D721Med (cell line): ENCODE measurements at places on chromosomes 16 and 17.

GRCh38 chr17:73823684-73824083 lies 179.4 kb upstream of the SDK2 start:
- DNase-seq, result no peak

DNA sequence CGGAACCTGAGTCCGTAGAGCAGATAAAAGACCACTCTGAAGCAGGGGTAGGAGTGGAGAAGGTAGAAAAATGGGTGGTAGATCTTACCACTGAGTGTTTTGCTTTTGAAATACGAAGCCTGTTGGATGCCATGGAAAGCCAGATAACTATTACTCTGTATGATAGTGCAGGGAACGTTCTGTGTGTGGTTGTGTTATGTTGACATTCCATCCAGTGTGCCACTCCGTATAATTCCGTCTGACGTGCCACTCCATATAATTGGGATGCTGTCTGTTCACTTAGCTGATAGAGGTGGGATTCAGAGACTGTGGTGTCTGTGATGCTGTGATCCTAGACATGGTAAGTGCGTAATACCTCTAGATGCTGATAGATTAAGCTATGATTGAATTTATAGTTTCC lies 263.2 kb upstream of the CACNG5 start:
- no peak for DNase-seq

DNA sequence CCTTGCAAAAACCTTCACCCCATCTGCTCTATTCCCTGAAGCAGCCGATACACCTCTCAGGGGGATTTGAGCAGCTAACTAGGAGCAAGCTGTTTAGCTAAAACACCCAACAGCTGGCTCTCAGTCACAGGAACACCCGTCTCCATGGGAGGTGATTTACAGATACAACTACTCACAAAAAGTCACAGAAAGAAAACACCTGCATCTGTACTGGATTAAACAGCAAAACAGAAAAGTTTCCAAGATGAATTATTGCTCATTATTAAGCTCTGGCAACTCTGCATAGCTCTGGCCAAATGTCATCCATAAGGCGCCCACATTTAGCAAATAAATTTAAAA lies 22.3 kb downstream of the GJC1 start:
- DNase-seq, result peak; percentile 79

- no peak for DNase-seq
These were observed 23.1 kb downstream of the LAT start for GRCh38 chr16:29007730-29008593.

DNA sequence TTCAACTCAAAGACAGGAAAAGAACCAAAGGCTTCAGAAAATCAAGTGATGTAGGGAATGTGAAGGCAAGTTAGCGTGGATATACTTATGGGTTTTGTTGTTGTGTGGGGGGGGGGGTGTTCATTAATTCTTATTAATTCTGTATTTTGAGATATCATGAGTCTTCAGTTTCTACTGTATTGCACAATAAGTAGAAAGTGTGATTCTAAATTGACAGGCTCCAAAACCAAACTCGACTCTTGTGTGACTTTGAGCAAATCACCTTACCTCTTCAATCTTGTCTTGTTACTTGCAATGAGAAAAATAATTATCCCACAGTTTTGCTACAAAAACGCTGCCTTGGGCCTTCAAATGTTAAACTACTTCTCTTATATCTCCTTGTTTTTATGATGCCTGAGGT lies 453.9 kb upstream of the GOT2 start:
- no peak for DNase-seq

DNA sequence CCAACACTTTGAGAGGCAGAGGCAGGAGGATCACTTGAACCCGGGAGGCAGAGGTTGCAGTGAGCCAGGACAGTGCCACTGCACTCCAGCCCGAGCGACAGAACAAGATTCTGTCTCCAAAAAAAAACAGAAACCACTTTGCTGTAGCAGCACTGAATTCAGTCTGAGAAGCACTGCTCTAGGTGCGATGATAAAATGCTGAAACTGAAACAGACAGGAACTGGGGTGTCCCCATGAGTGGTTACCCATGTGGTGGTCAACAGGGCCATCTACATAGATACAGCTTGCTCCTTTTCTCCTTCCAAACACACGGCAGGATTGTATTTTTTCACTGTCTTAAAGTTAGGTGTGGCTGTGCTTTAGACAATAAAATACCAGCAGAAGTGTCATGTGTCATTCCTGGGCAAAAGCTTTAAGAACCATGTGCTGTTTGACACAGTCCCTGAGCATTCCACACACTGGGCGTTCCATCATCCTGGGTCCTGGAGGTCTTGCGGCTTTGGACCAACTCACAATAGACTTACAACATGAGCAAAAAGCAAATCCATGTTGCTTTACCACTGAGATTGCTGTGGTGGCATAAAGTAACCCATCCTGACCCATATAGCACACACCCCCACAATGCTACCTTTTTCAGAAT lies 11.5 kb downstream of the GAS7 start:
- no peak for DNase-seq

GRCh38 chr17:38970804-38971203 lies 3.6 kb upstream of the FBXO47 start:
- DNase-seq, result no peak

DNA sequence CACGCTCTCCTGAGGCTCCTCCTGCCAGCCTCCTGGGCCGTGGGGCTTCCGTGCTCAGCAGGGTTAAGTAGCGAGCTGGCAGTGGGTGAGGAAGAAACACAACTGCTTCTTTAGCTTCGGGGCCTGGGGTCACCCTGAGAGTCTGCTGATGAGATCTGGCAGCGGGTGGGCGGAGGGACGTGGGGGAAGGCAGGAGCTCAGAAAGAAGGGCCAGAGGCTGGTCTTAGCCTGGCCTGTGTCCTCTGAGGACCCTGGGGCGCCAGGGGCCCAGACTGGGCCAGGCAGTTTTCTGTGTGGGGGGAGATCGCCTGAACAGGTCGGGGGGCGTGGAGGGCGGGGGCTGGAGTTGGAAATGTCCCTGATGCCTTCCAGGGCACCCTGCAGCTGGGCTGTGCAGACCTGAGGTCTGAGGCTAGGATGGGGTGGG lies 97.8 kb upstream of the GSE1 start:
- no peak for DNase-seq

- no peak for DNase-seq
These were observed 20.6 kb downstream of the ZDHHC7 start for GRCh38 chr16:84990782-84991181.

DNA sequence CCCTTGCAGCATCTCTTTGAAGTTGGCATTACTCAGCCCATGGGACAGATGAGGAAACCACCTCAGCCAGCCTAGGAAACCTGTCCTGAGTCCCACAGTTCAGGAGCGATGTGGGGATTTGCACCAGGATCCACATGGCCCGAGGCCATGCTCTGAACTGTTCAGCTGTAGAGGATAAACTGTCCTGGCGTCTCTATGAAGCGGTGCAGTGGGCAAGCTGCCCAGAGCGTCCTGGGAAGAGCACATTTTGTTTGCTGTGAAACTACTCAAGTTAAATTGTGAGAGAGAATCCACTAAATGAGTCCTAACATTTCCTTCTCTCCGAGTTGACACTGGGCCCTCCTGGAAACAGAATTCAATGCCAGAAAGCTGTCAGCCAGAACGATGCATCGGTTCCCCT lies 276.6 kb upstream of the TNRC6C start:
- no peak for DNase-seq

- DNase-seq, result no peak
These were observed 100.6 kb upstream of the ZNF750 start for GRCh38 chr17:82940226-82941020.

- no peak for DNase-seq
These were observed 242.1 kb upstream of the GSE1 start for GRCh38 chr16:85370881-85371651.

GRCh38 chr17:51189162-51189561 lies 23.0 kb downstream of the NME2 start:
- no peak for DNase-seq

GRCh38 chr17:17435323-17435722 lies 41.5 kb upstream of the MED9 start:
- no peak for DNase-seq

GRCh38 chr17:43418441-43419374 lies 19.9 kb downstream of the ARL4D start:
- DNase-seq, result no peak

- DNase-seq, result no peak
These were observed 13.7 kb downstream of the RNF213 start for GRCh38 chr17:80274331-80274730.

DNA sequence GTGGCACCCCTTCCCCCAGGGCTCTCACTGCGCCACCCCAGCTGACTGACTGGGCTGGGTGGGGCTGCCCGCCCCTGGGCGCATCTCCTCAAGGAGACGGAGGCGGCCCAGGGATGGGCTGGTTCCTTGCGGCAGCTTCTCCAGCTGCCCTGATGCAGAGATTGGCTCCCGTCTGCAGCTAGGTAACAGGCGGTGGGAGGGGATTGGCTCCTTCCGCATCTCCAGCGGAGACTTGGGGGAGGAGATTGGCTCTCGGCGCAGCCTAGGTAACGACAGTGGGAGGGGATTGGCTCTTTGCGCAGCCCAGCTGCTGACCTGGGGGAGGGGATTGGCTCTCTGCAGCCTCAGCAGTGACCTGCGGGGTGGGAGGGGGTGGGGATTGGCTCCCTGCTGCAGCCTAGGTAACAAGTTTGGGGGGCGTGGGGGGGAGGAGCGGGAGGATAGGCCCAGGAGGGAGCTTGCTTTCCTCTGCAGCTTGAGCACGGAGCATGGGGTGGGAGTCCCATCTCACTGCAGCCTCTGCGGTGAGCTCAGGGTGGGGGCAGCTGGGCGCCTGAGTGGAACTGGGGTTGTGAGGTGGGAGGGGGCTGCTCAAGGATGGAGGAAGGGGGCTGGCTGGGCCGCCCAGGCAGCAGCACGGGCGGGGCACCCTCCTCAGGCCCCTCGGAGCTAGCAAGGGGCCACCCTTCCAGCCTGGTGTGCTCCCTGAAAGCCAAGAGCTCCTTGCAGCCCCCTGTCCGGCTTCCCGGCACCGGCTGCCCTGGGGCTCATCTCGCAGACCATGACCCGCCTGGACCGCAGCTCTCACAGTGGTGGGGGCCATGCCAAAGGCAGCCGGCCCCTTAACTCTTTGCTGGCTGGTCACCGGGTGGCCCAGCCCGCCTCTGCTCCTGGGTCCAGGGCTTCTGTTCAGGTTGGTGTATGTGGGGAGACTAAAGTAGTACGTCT lies 6.4 kb downstream of the NFE2L1 start:
- no peak for DNase-seq

- no peak for DNase-seq
These were observed 3.0 kb upstream of the ZNF213 start for GRCh38 chr16:3131755-3132377.

DNA sequence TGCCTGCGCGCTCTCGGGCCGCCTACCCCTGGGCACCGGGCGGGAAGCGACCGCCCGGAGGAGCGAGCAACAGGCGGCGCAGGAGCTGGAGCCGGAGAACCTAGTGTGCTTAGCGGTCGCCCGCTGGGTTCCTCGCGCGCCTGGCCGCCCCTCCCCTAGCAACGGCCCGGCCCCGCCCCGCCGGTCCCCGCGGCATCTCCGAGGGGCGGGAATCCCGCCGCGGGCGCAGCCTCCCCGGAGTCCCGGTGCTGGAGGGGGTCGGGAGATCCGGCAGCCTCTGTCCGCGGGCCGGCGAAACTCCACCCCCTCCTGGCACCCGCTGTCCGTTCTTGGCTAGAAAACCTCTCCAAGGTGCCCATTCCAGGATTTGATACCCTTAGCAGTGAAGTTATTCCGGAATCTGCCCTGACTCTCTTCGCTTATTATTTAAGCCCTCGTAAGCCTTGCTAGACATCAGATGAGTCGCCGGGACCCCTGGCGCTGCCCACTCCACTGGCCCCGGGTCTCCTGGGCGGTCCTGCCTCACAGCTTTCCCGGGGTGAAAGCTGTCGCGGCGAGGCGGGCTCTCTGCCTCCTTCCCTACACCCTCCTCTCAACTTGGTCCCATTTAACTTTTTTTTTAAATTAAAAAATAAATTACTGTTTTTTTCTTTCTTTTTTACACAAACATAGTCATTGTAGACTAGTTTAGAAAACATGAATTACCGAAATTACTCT lies at the start of gene RPRML:
Gene RPRML, minus strand, starts transcription at position 107 of the 717 bp plus-strand sequence. CDS start 246 bp downstream, outside the sequence.
- no peak for DNase-seq

DNA sequence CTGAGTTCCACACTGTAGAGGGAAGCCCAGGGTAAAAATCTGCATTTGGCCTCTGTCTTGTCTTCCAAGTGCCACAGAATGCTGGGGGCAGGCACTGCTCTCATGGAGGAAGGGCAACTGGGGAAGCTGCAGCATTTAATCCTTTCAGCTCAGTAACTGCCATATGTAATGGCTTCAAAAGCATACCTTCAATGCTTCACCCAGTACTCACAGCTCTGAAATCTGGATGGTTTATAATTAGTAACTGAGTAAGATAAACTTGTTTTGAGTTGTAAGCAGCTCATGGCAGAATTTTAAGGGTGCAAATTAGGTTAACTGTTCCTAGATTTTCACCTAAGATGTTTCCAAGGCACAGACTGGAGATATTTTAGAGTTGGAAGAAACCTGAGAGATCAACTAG lies 24.5 kb downstream of the PMP22 start:
- no peak for DNase-seq

DNA sequence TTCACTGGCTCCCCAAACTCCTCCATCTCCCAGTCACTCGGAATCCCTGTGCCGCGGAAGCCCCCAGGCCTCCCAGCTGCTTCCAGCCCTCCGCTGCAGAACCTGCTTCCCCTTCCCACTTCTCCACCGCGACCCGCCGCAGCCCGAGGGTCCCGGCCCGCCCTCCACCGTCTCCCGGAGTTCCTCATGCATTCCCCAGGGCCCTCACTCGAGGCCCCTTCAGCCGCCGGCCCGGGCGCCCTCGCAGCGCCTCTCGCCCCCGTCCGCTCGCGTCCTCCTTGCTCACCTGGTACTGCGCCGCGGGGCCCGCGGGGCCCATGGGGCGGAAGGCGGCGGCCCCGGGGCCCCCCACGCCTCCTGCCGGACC lies 329 bp downstream of the SMARCD2 start:
- DNase-seq, result no peak

- no peak for DNase-seq
These were observed at the start of gene ITGB4 for GRCh38 chr17:75720656-75721462. ITGB4 (plus strand) TSS chr17:75721459; CDS start chr17:75724704, 3,245 bp downstream.

- DNase-seq, result no peak
These were observed 153.4 kb upstream of the GSE1 start for GRCh38 chr16:85459529-85460251.

DNA sequence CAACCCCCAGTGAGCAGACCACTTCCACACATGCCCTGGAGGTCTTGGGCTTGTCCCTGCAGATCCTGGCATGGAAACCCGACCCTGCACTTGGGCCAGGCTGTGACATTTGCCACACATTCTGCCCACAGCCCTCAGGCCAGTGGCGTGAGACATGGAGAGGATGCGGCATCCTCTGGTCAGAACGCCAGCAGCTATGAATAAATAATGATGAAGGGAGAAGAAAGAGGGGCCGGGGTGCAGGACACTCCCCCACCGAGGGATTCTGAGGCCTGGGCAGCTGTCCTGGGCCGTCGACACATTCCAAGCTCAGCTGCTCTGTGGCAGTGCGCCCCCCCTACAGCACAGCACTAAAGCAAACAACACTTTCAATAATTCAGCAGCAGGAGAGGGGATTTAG lies 148.8 kb downstream of the ENGASE start:
- DNase-seq, result no peak
